Myometrial cell (primary cell): ENCODE measurements at places on chromosomes 12 and 14. TPM values are rescaled to one million over a fixed set of nuclear protein-coding genes. Genes with fewer than 3 reads are reported as not detected.

The KRT81 gene
- total RNA-seq: under 0.01 TPM in 1 of 2 replicates, not detected in the other

The KRT73 gene
- total RNA-seq: not detected in 2 replicates

The TCL1B gene
- not detected in 2 replicates for total RNA-seq

The PLEKHD1 gene
- total RNA-seq: not detected in 2 replicates

The OTUB2 gene
- total RNA-seq: 1.6 and 4.0 TPM in 2 replicates

The DDX54 gene
- total RNA-seq: 87.4 and 108 TPM in 2 replicates

The PRH2 gene
- total RNA-seq: not detected in 2 replicates

The SELPLG gene
- 0.29 and 1.6 TPM in 2 replicates for total RNA-seq

The PTPN21 gene
- total RNA-seq: 5.2 and 10.1 TPM in 2 replicates

The CMKLR1 gene
- not detected in 2 replicates for total RNA-seq

The TUBA1C gene
- total RNA-seq: 1,437 and 1,599 TPM in 2 replicates

The EEF1AKMT3 gene
- 4.6 and 9.7 TPM in 2 replicates for total RNA-seq

The NCAPD2 gene
- total RNA-seq: 101 TPM in 2 replicates

The DPF3 gene
- total RNA-seq: 2.6 and 3.0 TPM in 2 replicates

The RAD9B gene
- 0.86 TPM in 1 of 2 replicates, not detected in the other for total RNA-seq

The RTL1 gene
- total RNA-seq: not detected in 2 replicates

The CNIH1 gene
- total RNA-seq: 287 and 336 TPM in 2 replicates

The REP15 gene
- 0.29 and 1.4 TPM in 2 replicates for total RNA-seq

The GLIPR1L1 gene
- total RNA-seq: not detected in 2 replicates

The NTS gene
- total RNA-seq: not detected in 2 replicates

The SERPINA1 gene
- total RNA-seq: 0.86 and 1.6 TPM in 2 replicates

The MYL2 gene
- not detected in 2 replicates for total RNA-seq

The KLHL33 gene
- total RNA-seq: under 0.01 and 0.35 TPM in 2 replicates

The TXNDC16 gene
- total RNA-seq: 2.6 and 5.8 TPM in 2 replicates

The KCNA5 gene
- not detected in 2 replicates for total RNA-seq

The PYGL gene
- 101 and 118 TPM in 2 replicates for total RNA-seq

The YBX3 gene
- total RNA-seq: 115 and 141 TPM in 2 replicates
